ENCODE measurements at places on chromosomes 12 and 14.

GRCh38 chr14:73712071-73712506 lies 2.1 kb downstream of the PNMA1 start:
- DNase-seq: no peak

GRCh38 chr14:91947475-91948184 lies at the start of gene FBLN5:
TSS of gene FBLN5 (minus strand) at chr14:91947694. CDS start at chr14:91947229, 465 bp downstream.
- no peak for DNase-seq

GRCh38 chr12:84741031-84741430 lies 171.6 kb downstream of the SLC6A15 start:
- DNase-seq: no peak

- no peak for DNase-seq
Observed at GRCh38 chr14:60807971-60808370, 73.4 kb downstream of the MNAT1 start.

DNA sequence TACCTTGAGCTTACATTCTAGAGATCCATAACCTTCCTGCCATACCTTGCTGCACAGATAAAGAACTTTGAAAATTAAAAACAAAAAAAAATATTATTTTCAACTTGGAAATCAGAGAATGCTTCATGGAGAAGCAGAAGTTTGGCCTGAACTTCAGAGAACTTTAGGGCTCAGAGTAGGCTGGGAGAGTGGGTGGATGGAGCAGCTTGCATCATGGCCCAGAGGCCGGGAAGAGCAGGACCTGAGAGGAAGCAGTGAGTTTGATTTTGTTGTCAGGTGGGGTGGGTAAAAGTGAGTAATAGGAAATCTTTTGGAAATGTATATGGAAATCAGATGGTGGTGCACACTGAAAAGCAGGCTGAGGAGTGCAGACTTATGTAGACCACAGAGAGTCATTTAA lies 228.5 kb upstream of the KRR1 start:
- DNase-seq: no peak

- DNase-seq: no peak
Observed at GRCh38 chr14:25056688-25057078, 6.7 kb upstream of the STXBP6 start.

DNA sequence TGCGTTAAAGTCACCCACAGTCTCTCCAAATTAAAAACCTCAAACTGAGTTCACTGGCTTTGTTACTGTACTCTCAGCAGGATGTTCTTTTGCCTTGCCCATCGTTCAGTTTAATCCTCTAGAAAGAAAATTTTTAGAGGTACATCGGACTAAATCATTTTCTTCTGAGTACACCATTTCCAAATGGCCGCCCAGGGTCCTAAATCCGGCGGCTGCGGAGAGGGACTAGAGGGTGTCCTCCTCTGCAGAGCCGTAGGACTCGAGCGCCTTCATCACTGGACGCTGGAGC lies 1.4 kb downstream of the LIN7A start:
- no peak for DNase-seq

DNA sequence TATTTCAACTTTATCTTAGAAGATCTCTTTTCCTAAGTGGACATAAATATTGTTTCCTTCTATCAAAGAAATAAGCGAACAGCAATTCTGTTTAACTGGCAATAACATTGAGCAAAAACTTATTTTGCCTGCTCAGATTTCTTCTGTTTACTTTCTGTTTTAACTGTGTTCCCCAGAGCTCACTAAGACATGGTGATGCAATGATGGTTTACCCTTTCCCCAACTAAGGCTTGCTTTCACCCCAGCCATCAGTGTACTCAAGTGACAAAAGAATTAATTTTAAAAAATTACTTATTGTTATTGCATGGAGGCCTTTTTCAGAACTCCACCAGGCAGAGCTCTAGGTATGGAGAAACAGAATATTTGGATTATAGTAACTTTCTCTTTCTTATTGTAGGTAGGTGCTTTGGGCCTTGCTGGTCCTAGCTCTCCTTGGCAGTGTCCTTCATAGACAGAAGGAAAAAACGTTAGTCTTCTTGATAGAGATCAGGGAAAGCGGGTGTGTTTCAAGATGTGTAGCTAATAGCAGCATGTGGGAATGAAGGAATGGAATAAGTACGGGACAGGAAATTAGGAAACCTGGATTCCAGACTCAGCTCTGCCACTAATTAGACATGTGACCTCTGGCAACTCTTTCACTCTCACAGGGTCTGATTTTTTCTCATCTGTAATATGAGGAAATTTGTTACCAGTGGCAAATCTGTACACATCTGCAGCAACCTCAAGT lies 14.6 kb upstream of the DDHD1 start:
- no peak for DNase-seq

GRCh38 chr12:119681728-119682638 lies 14.1 kb downstream of the PRKAB1 start:
- DNase-seq: peak; percentile 63

DNA sequence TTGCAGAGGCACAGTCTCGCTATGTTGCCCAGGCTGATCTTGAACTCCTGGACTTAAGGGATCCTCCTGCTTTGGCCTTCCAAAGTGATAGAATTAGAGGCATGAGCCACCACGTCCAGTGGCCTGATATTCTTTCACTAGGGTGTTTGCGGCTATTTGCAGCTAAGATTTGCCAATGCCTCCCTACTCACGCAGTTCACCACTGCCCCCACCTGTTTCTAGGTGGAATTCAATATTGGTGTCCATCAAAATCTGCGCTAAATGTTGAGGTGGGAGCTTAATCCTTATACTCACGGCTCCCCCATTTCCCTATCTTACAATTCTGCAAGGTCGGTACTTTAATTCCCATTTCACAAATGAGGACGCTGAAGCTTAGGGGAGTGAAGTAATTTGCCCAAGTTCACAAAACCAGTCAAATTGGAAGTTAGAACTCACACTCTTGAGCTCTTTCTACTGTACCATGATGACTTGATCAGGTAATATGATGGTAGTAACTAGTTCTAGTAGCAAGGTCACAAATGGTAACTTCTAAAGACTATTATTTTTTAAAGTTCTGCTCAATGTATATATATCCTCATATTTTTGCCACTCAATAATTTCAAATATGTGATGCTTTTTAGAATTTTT lies 22.1 kb upstream of the LRRC9 start:
- DNase-seq: no peak

Measured in stimulated activated naive B cell treated with anti-CD40 and anti-IgM and Interleukin-4, amounts not matched to agents 10 μg/mL and 1 μg/mL and 100 μg/mL, for 72 hours (primary cell).